ENCODE measurements at places on chromosomes 16 and 17.

- DNase-seq: no peak
Measured at GRCh38 chr17:45345554-45346215, 28.9 kb upstream of the MAP3K14 start.

GRCh38 chr16:50718061-50718760 lies 23.7 kb upstream of the CYLD start:
- DNase-seq: no peak

GRCh38 chr16:11384956-11385586 lies 39.8 kb downstream of the RMI2 start:
- DNase-seq: no peak

DNA sequence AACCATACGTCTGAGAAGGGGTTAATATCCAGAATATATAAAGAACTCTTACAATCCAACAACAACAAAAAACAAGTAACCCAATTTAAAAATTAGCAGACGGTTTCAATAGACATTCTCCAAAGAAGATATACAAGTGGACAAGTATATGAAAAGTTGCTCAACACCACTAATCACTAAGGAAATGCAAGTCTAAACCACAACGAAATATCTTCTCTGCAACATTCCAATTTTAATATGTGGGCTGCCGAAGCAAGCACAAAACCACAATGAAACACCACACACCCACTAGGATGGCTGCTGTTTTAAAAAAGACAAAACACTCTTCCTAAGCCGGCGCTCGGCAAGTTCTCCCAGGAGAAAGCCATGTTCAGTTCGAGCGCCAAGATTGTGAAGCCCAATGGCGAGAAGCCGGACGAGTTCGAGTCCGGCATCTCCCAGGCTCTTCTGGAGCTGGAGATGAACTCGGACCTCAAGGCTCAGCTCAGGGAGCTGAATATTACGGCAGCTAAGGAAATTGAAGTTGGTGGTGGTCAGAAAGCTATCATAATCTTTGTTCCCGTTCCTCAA lies 5.9 kb upstream of the SLC13A2 start:
- no peak for DNase-seq

- no peak for DNase-seq
Measured at GRCh38 chr17:11874756-11875155, 122.5 kb downstream of the ZNF18 start.

DNA sequence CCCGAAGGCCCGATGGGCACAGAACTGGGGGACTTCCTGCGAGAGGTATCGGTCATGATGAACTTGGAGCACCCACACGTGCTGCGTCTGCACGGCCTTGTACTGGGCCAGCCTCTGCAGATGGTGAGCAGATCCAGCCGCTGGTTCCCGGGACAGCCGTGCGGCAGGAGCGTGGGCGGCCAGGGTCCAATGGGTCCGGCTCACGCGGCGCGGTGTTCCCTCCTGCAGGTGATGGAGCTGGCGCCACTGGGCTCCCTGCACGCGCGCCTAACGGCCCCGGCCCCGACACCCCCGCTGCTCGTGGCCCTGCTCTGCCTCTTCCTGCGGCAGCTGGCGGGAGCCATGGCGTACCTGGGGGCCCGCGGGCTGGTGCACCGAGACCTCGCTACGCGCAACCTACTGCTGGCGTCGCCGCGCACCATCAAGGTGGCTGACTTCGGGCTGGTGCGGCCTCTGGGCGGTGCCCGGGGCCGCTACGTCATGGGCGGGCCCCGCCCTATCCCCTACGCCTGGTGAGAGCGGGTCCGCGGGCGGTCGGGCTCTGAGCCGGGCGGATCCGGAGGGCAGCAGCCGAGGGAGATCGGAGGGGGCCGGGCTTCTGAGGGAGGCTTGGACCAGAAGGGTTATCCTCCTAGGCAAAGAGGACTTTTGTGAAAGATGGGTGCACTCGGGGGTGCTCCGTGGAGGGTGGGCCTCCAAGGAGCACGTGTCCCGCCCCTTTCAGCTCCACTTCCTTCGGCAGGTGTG lies 3.0 kb downstream of the TNK1 start:
- DNase-seq: no peak

DNA sequence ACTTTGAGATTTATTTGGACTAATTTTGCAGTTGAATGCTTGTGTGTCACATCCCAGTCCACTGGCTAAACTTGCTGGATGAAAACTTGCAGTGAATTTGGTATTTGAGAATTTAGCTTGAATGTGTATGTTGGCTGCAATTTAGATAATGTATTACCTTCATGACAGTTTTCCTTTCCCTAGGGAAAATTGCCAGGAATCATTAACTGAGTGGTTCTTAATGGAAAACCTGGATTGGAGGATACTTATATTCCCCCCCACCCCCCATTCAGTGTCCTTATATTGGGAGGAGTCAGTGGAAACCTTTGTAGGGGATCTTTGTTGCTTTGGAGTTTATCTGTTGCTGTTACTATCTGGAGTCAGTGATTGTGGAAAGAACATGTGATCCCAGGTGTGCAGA lies 67.6 kb downstream of the KPNA2 start:
- no peak for DNase-seq

DNA sequence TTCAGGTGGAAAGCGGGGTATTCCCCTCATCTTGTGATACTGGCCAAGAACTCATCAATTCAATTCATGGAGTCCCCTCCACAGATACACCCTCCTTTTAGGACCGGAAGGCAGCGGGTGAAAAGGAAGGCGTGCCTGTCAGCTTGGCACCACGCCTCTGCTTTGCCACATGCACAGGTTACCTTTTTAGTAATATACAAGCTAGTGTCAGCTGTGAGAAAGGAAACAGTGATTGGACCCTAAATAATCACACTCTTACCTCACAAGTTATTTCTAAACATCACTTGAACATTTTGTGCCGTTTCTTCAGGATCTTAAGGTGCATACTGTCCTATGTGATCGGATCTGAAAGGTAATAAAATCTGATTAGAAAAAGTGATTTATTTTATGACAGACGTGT lies 15.7 kb downstream of the ZDHHC7 start:
- DNase-seq: no peak

- DNase-seq: no peak
Measured at GRCh38 chr17:72562615-72563188, 441.9 kb downstream of the SOX9 start.

GRCh38 chr17:1434150-1434549 lies 21.9 kb downstream of the CRK start:
- DNase-seq: no peak

DNA sequence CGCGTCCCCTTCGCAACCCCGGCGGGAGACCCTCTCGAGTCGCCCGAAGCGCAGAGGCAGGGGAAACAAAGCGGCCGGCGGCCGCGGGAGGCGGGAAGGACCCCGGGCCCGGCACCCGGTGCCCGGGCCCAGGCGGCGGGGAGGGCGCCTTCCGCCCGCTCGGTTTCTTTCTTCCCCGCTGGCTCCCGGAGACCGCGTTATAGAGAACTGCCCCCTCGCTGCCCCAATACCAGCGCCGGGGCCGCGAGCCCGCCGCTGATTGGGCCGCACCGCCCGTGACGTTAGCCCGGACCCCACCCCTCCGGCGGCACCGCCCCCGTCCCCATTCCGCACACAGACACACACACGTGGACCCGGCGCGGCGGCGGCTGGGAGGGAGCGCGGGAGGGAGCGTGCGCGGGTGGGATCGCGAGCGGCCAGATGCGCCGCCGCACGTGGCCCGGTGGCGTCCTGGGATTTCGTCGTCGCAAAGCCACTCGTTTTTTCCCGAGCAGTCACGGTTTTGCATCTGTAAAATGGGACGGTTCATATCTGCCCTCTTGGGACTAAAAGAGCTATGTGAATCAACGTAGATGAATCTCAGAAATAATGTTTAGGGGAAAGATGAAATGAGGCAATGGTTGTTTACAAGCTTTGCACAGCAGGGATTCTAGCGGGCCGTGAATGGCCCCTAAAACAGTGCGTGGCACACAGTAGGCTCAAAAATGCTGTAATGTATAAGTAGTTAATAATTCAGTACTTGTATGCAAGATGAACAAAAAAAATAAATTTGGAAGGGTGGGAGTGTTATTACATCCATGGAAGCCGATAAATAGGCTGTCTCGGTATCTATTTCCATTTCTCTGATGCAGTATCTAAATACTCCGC lies at the start of gene EPOP:
Gene EPOP, minus strand, starts transcription at position 209 of the 867 bp plus-strand sequence. CDS start 462 bp downstream, outside the sequence.
- DNase-seq: peak; percentile 86

GRCh38 chr17:28751600-28752366 lies 8.0 kb downstream of the TRAF4 start:
- no peak for DNase-seq

DNA sequence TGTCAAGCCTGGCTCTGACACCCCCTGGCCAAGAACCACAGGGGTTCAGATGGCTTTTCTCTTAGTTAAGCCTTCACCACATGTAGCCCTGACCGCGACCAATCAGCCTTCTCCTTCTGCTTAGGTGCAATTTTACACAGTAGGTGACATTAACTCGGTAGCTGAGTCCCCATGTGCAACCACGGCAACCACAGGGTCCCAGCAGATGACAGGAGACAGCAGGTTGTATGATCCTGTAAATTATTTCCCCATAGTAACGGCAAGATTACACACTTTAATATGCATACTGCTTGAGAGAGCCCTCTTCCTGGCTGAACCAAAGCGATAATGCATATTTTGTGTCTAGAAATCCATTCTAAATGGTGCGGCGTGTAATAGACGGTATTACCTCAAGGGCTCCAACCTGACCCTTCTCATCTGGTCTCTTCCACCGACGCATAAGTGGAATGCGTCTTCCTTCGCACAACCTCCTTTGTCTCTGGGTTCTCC lies 458.7 kb upstream of the ZFHX3 start:
- DNase-seq: no peak

DNA sequence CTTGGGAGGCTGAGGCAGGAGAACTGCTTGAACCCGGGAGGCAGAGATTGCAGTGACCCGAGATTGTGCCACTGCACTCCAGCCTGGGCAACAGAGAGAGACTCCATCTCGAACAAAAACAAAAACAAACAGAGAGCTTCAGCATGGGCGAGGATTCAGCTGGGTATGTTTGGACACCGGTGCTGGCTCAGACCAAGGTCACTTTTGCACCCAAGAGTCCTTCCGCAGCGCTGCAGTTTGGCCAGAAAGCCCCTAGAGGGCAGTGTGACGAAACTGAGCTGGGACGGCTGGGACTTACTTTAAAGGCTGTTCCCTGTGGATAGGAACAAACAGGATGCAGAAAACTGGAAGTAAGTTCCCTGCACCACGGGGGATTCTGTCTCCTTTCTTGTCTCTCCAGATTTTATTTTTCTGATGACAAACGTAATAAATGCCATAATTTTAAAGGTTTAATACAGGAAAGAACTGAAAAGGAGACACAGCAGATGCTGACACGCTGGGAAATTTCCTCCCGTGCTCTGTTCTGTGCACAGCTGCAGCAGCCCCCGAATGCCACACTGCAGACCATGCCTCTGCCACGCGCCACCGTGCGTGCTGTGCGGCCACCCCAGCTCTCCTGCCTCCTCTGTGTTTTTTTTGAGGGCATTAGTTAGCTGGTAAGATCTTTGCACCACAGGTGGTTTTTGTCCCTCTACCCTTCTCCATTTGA lies 25.2 kb upstream of the USP36 start:
- peak; percentile 62 for DNase-seq

GRCh38 chr17:33086878-33087277 lies 95.2 kb downstream of the SPACA3 start:
- DNase-seq: no peak

DNA sequence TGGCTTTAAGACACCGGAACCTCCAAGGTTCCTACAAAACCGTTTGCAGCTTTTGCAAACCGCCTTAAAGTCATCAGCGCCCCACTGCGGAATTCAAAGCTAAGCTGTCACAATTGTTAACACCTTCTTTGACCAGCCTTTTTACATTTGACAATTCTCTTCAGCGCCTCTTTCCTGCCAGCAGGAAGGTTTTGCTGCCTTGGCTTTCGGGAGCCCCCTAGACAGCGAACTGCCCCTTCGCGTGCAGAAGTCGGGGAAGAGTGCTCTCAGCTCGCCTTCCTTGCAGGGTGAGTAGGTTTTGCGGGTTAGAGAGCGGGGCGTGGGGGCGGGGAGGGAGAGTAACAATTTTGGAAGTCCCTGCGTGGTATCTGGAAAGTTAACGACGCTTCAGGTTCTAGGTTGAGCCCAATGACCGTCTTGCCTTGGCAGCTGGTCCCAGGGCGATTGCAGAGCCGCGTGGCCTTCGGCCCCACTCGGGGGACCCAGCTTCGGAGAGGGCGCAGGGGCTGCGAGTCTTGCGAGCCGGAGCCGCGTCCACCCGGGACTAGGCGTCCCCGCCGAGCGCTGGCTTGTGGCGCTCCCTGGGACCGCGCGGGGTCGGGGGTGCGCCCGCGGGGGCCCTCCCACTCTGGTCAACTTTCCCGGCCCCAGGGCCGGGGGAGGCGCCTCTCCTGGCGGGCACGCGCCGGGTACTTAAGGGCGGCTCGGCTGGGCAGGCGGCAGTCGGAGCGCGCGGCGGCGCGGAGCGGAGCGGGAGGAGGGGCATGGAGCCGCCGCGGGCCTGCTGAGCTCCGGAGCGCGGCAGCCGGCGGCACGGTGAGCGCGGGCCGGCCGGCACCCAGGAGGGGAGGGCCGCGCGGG lies at the start of gene HAS3:
Gene HAS3, plus strand, starts transcription at position 153 of the 861 bp plus-strand sequence. CDS start 3,743 bp downstream, outside the sequence.
- no peak for DNase-seq

DNA sequence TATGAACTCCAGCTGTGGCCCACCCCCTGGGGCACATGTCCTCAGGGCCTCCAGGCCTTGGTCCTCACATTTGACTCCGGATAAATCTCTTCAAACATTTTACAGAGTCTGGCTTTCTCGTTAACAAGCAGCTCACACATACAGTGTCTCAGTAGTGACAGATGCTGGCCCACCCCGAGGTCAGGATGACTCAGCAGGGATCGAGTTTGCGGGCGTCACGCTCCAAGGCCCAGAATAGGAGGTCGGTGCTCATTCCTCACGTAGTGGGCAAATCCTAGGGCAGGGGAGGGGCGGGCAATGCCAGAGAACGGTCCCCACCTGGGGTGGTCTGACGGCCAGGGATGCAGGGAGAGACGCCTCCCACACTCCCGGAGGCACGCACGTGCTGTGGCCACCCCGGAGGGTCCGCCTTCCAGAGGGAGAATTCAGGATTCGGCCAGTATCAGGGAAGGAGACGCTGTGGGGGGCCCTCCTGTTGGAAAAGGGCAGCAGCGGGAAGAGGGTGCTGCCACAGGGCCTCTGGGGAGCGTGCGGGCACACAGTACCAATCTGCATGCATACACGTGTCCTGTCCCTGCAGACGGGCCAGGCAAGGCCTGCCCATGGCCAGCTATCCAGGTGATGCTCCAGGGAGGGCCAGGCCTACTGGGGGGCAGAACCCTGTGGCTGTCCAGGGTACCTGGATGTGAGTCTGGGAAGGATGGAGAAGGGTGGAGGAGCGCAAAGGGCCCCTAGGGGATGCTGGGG lies 8.6 kb downstream of the SLC7A5 start:
- DNase-seq: no peak

DNA sequence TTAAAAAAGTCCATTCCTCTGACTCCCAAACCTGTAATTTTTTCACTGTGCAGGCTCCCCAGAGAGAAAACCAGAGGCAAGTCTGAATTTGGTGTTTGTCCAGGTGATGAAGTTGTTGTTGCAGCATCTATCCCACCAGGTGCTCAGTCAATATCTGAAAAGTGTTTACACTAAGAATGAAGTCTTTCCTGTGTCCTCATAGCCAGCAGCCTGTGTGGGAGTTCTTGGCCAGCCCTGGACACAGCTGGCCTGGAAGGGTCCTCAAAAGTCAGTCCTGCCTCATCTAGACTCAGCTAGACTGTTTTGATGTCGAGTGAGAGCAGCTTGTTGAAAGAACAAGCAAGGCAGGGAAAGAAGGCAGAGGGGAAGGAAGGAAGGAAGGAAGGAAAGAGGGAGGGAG lies 3.3 kb upstream of the PMP22 start:
- no peak for DNase-seq
